Fibroblast of villous mesenchyme (primary cell): ENCODE measurements at places on chromosomes 12 and 14.

DNA sequence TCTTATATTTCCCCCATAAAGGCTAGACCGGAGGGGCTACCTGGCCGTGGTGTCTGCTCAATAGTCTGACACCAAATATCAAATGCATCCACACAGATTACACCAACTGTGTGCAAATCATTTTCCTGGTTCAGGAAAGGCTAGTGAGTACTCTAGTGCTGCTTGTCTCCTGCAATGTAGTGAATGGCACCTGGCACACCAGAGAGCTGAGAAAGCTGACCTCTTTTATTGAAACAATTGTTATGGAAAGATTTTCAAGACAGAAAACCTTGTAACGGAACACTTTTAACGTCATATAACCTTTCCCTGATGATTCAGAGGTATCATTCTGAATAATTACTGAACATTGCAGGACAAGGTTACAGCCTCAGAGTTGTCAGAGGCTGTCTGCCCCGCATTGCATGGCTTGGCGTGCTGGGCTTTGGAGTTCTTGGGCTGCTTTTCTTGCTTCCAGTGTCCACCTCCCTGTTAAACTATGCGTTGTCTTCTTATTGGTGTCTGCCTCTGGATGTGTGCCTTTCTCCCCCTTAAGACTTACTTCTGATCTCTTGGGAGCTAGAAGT, 40.7 kb upstream of the HDAC7 start:
- no peak for DNase-seq

- no peak for DNase-seq
Measured at GRCh38 chr14:48925184-48925583, 661.0 kb downstream of the RPS29 start.

DNA sequence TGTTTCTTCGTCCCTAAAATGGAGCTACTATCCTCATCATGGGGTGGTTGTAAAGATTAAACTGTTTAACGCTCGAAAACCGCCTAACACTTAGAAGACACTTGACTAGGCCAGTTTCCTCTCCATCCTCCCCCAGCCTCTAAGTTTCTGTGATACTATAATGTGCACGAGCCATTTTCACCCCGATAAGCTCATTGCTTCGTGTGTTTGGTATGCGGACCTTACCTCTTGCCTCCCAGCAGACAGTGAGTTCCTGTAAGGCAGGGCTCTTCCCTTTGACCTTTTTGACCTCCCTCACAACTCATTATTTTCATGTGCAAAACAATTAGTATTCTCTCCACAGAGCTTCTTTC, 499 bp upstream of the GXYLT1 start:
- peak; percentile 24 for DNase-seq

- no peak for DNase-seq
Measured at GRCh38 chr14:93733631-93734030, 54.7 kb downstream of the PRIMA1 start.

- DNase-seq: peak; percentile 80
Measured at GRCh38 chr12:12722435-12723148, 5.4 kb downstream of the CDKN1B start.

GRCh38 chr12:86521870-86522269, 265.7 kb upstream of the MGAT4C start:
- DNase-seq: no peak

GRCh38 chr14:104321802-104322130, 183.4 kb downstream of the KIF26A start:
- no peak for DNase-seq
